ENCODE measurements at places on chromosomes 6 and 20.

DNA sequence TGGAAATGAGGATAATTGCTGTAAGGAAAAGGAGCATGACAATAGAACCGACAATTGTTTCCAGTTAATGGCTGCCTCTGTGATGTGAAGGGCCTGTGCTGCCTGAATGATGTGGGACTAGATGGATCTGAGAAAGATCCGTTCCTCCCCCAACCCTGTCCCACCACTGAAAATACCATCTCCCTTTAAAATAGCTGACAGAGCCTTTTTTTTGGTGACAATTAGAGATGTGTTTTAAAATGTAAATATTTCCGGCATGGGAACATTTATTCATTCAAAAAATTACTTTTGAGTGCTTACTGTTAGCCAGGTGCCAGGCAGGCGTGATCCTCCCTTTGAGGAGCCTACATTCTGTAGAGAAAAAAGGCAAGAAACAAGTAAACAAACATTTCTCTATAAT, 72.4 kb upstream of the SUPT3H start:
- DNase-seq, result no peak

DNA sequence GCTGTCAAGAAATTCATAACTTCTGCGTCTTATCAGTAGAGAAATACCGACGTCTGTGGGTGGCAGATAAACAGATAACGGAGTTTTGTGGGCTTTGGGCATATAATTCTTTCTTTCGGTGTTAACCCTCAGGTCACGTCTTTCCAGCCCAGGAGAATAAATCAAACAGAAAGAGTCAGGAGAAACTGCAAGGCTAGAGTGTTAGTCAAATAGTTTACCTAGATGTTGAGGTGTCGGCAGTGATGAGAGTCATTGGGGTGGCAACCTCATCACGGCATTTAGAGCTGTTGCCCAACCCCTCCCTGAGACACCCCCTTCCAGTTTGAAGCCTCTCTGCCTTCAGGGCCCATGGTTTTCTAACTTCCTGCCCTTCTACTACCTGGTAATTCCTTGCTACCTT, 49.5 kb downstream of the ADTRP start:
- DNase-seq, result no peak

- DNase-seq, result no peak
These were observed 5.4 kb downstream of the ACSS1 start for GRCh38 chr20:25052255-25053194.

DNA sequence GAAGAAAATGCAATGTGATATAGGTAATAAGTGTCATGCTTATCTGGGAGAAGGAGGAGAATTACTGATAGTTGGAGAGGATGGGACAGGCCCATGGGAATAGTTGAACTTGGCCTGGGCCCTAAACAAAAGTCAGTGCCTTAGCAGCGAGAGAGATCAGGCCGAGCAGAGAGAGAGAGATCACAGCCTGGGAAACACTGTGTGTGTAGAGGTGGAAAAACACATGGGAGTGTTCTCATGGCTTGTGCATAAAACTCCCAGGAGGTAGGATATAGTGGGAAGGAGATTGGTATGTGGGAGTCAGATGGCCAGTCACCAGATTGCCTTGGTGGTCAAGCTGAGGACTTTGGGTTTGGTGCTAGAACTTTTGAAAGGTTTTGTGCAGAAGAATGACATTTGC, 47.6 kb downstream of the FIG4 start:
- DNase-seq, result no peak

- DNase-seq, result no peak
These were observed 17.1 kb downstream of the RIOK1 start for GRCh38 chr6:7406743-7407142.

DNA sequence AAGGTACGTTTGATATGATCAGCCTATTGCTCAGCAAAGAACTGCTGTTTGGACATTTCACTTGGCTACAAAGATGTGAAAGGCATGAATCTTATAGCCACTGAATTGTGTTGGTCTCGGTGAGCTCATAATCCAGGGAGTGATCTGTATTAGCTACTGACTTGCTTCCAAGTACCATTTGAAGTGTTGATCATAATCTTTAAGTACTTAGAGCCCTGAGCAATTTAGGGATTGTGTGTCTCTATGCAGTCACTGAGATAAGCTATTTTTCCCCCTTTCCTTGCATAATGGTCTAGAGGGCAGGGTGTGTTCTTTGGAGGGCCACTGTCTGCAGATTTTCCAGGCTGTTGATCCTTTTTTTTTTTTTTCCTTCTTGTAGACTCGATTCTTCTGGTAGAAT, 393.6 kb downstream of the ESR1 start:
- DNase-seq, result no peak

DNA sequence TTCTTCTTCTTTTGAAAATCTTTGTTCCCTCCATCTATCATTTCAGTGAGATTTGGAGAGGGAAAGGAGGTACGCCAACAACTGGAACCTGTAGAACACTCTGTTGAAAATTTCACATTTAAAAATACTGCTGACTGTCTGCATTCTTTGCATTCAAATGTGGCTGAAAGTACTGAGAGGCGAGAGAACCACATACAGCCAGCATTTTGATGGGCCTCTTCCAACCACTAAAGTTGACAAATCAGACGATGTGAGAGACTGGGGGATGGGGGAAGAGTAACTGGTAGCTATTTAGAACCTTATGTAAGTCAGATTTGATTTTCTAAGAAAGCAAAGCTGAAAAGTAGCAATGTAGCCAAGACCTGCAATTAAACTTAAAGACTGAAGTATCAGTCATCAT, 77.5 kb downstream of the FKBP5 start:
- peak; percentile 32 for DNase-seq

GRCh38 chr20:35285806-35286076, 1.2 kb upstream of the EIF6 start:
- DNase-seq, result no peak

DNA sequence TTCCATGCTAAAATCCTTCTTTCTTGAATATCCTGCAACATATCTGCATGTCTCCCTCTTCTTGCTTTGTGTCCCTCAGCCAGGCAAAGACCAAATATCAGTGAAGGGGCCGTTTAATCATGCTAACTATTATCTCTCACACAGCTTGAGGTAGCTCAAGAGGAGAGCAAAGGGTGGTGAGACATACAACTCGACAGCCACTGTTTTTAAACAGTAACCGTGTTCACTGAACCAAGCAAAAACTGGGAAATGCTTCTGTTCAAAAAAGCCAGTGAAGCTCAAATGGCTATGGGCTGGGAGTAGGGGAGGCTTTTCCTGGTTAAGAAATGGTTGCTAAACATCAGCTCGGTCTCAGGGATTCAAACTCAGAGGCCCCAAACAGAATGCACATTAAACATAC, 83.4 kb downstream of the MAP7 start:
- DNase-seq, result no peak

GRCh38 chr6:160248538-160248937, 10.1 kb downstream of the SLC22A2 start:
- DNase-seq, result no peak

- peak; percentile 41 for DNase-seq
These were observed 46.7 kb downstream of the DOP1A start for GRCh38 chr6:83114164-83114563.

GRCh38 chr20:53995949-53996348, 74.4 kb downstream of the BCAS1 start:
- no peak for DNase-seq

DNA sequence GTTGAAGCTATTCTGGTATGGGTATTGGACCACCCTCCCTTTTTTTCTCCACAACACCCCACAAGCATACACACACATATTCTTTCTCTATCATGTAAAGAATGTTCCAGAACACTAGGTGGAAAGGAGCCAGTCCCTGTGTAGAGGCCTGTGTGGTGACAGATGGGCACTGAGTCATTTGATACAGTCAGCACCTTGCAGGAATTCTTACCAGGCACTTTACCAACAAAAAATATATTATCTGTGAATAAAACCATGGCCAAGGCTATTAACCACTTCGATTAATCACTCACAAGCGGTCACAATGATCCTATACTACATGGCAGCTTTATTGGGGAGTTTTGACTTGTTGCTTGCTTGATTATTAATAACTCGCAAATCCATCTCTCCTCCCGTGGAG, 149.5 kb downstream of the BFSP1 start:
- DNase-seq, result no peak

DNA sequence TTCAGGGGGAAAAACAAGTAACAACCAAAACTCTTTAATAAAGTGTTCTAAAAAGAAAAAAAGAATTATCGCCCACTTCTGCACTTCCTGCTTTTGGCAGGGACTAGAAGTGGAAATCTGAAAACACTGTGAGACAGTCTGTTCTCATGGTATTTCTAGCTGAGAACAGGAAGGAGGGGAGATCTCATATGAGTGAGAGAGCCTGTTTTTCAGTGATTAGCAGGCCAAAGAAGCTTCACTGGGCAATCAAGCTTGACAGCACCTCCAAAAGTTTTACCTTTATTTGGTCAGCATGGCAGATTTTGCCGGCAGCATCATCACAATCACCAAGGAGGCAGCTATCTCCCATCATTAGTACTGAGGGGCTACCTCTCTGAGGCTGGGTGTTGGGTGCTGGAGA, 79.5 kb upstream of the ATXN1 start:
- DNase-seq, result no peak

GRCh38 chr20:43017241-43018030, 172.3 kb downstream of the PTPRT start:
- no peak for DNase-seq

DNA sequence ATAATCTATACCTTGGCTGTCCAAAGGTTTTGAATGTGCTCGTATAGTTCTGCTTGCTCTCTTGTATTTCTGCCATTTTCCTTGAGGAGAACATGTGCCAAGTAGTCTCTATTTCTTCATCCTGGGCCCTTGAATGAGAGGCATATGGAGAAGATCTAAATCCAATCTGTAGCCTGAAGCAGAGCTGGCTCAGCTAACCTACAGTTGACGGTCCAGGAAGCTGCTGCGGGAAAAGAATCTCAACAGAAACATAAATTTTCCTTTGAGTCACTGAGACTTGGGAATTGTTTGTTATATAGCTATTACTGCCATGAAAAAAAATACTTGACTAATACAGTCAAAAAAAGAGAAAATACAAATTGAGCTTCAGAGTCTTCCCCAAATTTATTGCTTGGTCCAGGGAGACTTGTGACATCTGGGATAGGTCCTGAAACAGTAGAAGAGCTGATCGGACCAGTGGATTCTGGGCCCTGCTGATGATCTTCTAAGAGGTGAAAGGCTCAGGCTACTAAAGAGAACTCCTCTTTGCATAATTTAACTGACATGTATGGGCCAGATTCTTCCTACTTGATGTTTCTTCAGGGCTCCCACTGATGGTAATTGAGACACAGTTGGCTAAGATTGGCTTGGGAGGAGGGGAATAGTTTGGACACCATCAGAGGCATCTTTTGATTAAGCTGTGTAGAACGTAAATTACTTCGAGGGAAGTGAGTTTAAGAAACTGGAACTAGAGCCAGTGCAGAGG, 29.9 kb upstream of the PLCB4 start:
- DNase-seq, result no peak
